ENCODE measurements at places on chromosomes 5 and 9. TPM values are rescaled to one million over a fixed set of nuclear protein-coding genes. Genes with fewer than 3 reads are reported as not detected.

SLC24A2 gene
- total RNA-seq, result not detected

MCIDAS gene
- not detected for total RNA-seq

ENHO gene
- not detected for total RNA-seq

TMCO6 gene
- 9.6 TPM for total RNA-seq

GRCh38 chr9:84315278-84315877 lies 25.2 kb downstream of the SLC28A3 start:
- DNase-seq, result no peak

DNA sequence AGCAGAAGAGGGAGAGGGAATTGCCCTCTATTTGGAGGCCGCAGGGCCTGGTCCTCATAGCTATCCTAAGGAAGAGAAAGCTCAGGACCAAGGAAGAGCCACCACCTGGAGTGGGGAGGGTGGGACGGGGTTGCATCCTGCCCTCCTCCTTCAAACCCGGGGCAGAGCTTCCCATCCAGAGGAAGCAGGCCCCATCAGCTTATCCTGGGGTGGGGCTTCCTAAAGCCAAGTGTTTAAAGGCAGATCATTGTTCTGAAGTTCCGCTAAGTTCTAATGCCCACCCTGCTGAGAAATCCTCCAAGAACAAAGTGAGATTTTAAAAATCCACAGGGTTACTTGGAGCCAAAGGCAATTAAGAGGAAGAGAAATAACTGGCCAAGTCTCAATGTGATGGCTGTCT lies 210.3 kb downstream of the C9orf152 start:
- no peak for DNase-seq

DNA sequence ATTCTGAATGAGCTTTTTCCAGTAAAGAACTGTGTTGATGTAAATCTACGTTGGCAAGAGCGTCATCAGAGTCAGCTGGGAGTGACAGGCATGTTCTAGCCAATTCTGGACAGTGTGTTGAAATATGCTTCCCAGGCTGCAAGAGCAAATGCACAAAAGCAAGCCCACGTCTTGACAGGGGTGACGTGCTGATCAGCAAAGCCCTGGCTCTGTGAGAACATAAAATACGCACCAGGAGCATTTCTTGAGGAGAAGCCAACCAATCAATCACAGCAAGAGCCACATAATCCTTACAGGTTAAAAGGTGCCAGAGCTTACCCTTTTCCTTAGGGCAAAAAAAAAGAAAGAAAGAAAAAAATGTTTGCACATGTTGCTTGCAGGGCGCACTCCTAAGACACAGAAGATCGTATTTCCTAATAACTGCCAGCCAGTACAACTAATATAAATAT lies 148.1 kb downstream of the PDE4D start:
- DNase-seq, result no peak

- no peak for DNase-seq
These were observed 98.5 kb downstream of the GABBR2 start for GRCh38 chr9:98610211-98610610.

GRCh38 chr5:122120957-122121356 lies 8.4 kb upstream of the ZNF474 start:
- no peak for DNase-seq

- DNase-seq, result no peak
These were observed 1.6 kb upstream of the THBS4 start for GRCh38 chr5:80033513-80033912.

GRCh38 chr5:88690409-88691229 lies 192.4 kb downstream of the MEF2C start:
- peak; percentile 91 for DNase-seq

- no peak for DNase-seq
These were observed 55.4 kb upstream of the RPL26L1 start for GRCh38 chr5:172903790-172904189.

DNA sequence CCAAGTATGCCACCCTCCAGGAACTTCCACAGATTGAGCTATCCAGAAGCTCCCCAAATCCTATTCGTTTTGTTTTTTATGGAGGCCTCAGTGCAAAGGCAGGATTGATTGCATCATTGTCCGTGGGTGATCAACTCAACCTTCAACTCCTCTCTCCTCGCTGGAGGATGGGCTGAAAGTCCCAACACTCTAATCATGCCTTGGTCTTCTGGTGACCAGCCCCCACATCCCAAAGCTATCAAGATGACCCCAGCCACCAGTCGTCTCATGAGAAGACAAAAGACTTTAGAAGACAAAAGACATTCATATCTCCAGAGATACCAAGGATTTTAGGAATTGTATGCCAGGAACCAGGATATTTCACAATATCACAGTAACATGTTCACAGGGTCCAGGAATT lies 441.6 kb upstream of the WWC1 start:
- no peak for DNase-seq

DNA sequence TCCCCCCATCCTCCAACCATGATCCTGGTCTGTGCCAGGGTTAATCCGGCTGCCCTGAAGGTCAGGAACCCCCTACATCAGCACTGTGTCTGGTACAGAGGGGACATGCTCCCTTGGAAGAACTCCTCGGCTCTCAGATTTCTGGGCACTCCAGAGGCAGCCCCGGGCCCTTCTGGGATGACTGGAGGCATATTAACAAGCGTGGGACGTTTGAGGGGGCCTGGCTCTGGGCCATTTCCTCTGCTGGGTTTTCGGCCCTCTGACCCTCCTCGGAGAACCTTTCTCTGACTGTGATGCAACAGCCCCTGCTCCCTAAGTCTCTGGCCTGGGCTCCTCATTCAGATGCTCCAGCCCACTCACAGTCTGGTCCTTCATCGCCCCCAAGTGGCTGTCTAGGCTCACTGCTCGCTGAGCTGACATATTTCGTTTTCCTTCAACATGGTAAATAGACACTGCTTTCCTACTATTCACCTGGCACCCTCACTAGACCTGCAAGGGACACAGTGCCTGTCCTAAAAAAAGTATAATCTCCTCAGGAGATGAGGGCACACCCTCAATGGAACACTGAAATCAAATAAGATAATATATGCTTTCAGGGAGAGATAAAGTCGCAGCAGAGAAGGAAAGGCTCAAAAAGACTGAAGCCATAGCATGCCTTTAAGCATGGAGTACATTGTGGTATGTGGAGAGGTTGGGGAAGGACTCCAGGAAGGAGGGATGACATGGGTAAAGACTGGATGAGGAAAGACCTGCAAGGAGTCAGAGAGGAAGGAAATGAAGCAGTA lies 404.7 kb upstream of the TRPC7 start:
- DNase-seq, result no peak

DNA sequence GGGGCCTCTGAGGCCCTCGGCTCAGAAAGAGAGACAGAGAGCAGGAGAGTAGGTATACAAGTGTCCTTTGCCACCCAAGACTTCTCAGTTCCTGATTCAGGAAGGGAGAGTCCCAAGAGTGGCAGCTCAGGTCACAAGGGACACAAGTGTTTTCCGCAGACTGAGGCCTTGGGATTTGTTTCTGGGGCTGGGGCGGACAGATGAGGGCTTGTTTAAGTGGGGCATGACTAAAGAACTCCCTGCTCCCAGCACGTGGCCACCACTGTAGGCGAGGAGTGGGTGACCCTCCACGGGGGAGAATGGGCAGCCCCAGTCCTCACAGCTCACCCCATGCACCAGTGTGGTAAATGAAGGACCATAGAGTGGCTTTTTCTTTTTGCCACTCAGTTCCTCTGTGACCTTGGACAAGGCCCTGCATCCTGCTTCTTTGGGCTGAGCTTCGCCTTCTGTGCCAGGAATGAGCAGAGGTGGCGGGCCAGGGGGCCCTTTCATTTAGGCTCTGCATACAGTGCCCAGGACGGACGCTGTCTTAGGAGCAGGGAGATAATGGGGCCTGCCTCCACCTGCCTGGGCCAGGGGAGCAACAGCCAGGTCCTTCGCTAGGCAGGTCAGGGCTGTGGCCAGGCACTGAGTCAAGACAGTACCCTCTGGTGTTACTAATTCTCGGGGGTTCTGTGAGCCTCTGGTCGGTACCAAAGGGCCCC lies 50.8 kb downstream of the AMBP start:
- peak; percentile 81 for DNase-seq
